ENCODE measurements at places on chromosomes 13 and 19.

DNA sequence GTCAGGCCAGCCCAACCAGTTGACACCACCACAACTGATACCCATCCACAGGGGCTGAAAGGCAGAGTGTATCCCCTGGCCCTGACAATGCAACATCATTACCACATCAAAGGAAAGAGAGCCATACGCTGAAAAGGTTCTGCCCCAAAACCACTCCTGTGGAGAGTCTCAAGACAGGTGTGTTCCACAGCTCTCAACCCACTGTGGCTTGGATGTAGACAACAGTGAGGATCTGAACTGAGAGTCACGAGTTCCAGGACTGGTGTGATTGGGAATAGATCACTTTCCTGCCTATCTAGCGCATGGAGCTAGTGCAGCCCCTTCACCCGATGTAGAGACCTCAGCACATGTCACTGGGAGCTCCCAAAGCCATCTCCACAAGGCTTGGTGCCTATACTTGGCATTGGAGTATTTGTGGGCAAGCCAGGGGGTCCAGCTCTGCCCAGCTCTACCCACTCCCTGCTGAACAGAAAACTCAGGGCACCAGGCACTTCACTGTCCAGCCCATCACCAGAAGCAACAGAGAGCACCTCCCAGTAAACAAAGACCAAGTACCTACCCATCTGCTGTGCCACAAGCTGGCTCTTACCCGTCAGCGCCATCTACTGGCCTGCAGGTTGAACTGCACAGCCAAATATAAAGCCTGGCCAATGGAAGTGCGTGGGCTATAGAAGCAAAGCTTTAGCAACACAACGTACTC, 579.5 kb downstream of the UQCRFS1 start:
- DNase-seq: peak; percentile 55

GRCh38 chr13:70964124-70964523, 855.9 kb upstream of the KLHL1 start:
- DNase-seq: peak; percentile 27

DNA sequence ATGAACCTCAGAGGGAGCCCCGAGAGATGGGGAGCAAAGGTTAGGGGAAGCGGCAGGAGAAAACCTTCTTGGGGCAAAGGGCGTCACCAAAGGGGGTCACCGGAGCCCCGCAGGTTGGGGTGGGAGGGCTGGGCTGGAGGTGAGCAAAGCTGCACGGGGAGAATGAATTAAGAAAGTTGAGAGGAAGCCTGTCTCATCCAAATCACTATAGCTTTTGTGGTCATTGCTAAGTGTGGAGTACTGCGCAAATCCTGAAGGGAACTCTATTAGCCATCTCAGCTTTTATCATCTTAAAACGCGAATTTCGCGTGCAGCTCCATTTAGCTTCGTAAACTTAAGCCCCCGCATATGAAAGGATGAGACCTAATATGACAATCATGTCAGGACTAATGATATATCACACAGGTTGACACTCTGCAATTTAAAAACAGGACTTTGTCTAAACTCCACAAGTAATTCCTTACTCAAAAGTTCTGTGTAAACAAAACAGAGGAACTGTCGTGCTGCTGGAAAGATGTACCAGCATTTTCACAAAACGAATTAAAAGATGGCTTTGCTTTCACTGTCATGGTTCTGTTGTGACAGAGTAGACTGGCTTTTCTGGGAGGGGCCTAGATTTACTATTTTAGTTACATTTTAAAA, 631 bp downstream of the LACC1 start:
- peak; percentile 40 for DNase-seq

DNA sequence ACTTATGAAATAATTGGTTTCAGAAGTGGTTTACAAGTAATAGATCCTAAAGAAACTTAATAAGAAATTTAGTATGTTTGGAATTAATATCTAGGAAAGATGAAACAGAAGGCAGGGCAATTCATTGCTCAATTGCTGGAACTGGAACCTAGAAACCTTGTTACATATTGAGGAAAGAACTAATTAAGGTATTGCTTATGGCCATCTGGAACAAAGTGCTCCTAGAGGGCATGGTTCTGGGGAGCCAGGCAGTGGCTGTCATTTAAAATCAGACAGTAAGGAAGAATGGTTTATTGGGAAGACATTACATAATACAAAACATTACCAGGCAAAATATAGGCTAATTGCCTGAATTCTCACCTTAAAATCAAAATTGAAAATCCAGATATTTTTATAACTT, 224.1 kb downstream of the SLITRK6 start:
- DNase-seq: no peak

DNA sequence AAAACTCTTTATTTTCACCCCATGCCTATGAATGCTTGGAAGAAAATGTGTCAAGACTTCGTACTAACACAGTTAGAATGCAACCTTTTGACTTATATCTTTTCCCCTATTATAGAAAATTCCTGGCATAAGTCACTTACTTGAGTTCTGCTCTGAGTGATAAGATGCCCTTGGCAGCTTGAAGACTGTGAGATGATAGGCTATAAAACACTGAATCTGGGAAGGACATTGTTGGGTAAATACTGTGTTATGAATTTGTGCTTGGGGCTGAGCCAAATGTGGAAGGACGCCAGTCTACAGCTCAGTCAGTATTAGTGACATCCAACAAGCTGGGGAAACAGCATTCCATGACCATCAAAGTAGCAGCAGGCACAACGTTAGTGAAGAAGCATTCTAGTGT, 368.0 kb upstream of the SGCG start:
- peak; percentile 32 for DNase-seq

GRCh38 chr19:7861619-7862412, 12.4 kb downstream of the PRR36 start:
- peak; percentile 75 for DNase-seq

- DNase-seq: no peak
Measured at GRCh38 chr19:9671655-9672054, 3.2 kb downstream of the ZNF562 start.

DNA sequence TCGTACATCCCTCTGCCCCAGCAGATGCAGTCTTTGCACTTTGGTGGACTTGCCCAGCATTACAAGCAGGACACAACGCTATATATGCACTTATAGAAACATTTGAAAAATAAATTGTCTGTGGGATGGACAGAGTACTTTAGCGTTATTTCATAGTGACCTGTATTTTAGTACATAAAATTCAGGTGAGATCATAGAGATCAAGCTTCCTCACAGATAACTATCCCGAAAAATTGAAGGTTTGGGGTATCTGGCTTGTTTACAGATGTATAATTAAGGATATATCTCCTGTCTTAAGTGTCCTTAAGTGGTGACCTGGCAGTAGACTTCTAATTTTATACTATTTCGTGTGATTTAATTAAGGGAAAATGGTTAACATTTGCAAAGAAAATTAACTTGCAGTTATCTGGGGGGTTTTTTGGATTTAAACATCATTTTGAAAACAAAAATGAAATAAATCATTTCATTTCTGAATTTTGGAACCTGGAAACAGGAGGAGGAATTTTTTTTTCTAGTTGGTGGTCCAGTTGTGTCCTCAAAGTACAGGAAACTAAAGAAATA, 977 bp upstream of the MAB21L1 start:
- DNase-seq: no peak

DNA sequence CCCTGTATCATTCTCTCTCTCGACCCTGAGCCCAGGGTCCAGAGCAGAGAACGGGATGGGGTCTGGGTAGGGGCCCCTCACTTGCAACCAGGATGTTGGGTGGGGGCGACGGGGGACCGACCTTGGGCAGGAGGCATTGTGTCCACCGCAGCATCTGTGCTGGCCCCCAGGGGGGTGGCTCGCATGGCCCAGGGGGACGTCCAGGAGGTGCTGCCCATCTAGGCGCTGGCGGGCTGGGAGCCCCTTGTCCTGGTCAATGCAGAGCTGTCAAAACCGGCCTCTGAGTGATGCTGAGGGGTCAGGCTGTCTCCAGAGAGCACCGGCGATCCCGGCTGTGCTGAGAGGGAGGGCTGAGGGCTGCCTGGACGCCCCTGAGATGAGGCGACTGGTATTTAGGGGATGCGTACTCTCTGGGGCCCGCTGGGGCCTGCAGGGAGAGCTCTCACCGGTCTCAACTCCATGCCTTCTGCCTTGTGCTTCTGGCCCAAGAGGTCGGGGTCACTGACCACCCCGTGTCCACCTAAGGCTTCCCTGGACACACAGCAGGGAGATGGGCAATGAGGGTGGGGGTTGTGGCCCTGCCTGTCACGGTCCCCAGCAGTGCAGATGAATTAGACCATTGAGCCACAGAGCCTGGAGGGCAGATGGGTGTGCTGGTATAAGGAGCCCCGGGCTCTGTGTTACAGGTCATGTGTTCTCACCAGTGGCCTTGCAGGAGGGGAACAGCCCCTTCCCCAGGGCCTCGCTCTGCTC, 8.6 kb downstream of the RPS9 start:
- DNase-seq: peak; percentile 78

- no peak for DNase-seq
Measured at GRCh38 chr19:41694831-41695635, 7.0 kb upstream of the CEACAM7 start.

GRCh38 chr19:55032170-55032800, 5.8 kb downstream of the GP6 start:
- DNase-seq: no peak

DNA sequence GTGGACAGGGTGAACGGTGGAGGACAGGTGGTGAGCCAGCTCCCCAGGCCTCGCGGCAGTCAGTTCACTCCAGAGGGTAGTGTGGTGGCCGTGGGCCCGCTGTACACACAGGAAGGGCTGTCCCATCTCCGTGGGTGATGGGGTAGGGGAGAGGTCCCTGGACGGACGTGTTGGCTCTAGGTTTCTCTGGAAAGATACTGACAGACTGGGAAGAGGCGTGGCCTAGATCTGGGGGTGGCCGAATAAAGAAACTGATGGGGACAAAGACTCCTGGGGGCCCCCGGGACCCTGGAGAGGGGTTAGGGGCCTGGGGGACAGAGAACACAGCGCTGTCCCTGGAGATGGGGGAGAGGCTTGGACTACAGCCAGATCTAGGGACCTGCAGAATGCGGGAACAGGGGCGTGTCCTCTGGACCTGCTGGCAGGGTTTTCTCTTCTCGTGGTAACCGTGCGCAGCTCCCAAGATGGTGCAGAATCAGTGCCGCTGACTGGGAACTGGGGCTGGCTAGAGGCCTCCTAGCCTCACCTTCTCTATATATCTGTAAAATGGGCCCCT, 4.0 kb upstream of the PRAM1 start:
- DNase-seq: peak; percentile 58

GRCh38 chr13:91540158-91540736, 141.8 kb downstream of the GPC5 start:
- DNase-seq: peak; percentile 34

GRCh38 chr19:13995017-13995728, 10.9 kb downstream of the RFX1 start:
- DNase-seq: no peak

DNA sequence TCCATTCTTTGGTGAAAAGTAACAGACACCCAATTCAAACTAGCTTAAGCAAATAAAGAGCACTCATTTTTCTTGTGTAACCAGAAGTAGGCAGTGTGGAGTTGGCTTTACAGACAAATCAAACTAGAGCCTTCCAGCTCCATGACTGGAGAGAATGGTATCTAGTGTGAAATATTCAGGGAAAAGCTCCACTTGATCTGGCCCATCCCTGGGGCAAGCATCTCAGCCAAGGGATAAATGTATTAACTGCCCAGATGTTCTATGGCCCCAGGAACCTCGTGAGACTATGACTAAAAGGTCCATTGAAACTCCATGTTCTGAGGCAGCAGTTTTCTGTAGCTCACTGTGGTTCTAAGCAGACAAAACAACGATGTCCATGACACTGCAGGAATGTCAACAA, 49.9 kb downstream of the TBC1D4 start:
- DNase-seq: peak; percentile 24

DNA sequence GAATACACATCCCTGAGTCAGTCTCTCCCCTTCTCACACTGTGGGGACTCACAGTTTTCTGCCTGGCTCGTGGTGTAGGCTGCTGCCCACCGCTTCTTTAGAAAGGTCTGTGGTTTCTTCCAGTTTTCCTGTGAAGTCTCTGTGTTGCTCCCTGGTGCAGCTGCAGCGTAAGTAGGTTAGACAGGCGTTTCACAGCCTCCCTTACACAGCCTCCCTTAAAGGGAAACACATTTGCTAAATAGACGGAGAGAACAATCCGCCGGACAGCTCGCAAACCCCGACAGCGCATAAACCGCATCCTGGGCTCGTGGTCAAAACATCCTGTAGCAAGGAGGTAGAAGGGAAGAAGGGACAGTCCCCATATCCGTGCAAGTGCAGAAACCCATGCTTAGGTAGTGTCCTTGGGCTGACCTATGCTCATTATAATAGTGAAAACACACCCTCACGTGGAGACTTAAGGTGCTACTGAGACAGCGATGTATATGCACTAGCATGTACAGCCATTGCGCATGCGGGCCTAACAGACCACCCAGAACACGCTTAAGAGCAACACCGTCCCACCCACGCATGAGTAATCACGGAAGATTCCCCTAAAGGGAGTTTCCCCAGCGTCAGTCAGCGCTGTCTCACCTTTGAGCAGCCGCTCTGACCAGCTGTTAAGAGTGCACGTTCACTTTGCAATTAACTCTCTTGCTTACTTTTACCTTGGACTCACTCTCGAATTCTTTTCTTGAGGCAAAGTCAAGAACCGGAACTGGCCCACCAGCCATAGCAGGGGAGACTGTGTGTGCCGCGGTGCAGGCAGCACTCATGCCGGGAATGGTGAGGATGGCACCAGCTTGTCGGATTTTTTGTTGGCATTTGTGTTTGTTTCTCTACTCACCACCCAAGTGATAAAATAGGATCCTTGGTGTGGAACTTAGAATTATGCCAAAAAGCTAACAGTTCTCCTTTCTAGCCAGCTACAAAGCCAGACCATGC, 16.6 kb downstream of the SIGLEC8 start:
- DNase-seq: no peak

DNA sequence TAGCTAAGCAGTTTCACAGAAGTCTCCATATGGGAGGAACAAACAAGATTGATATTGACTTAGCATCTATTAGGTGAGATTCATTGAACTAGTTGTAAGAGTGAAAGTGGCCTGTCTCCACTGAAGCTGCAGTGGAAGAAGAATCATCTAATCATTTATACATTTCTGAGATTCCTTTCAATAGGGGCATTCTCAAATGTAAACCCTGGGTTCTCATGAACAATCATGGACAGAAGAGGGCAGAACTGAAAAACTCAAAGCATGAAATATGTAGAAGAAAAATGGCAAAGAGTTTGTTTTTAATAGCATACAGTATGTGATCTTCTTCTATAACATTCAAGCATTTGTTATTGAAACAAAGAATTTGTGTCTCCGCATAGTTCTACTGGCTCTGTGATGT, 17.6 kb upstream of the POSTN start:
- no peak for DNase-seq

DNA sequence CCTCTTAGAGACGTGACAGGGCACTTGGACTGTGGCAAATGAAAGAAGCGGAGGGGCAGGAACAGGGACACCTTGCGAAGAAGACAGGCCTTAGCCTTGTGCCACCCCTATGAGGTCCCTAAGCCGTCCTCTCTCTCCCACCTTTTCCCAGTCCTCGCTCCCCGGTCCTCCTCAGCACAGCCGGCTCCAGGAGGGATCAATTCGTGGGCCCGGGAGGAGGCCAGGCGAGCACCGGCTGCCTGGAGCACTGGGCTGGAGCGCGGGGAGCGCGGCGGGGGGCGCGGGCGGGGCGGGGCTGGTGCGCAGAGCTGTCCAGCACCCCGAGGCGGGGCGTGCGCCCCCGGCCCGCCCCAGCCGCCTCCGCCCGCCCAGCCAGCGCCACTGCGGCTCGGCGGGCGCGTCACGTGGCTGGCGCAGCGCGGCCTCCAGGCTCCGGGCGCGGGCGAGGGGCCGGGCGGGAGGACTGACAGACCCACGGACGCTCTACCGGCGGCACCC, at the start of gene LRP3:
Gene LRP3 (plus strand): TSS at position 466 of the 498 bp plus-strand sequence. CDS start 456 bp downstream, outside the sequence.
- peak; percentile 75 for DNase-seq

GRCh38 chr19:6032381-6032780, 54.4 kb upstream of the RANBP3 start:
- DNase-seq: no peak

Data from DMS53 (cell line).